AML-193 (cell line): ENCODE measurements at places on chromosomes 6 and 20.

DNA sequence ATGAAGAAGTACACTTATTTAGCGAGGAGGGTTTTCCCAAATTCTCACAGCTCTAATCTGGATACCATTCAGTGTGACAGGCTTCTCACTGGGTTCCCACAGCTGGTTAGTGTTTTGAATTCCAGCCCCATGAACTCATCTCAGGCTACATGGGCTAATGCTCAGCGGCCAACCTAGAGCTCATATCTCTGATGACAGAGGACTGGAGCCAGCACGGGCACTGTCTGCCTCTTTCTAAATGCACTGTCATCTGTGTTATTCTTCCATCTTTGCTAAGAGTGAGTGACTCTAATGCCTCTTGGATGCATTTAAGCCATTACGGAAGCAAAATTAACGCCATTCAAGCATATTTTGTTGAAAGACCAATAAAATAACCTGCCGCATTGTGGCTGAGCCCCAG, 308.9 kb upstream of the JAG1 start:
- no peak for DNase-seq

DNA sequence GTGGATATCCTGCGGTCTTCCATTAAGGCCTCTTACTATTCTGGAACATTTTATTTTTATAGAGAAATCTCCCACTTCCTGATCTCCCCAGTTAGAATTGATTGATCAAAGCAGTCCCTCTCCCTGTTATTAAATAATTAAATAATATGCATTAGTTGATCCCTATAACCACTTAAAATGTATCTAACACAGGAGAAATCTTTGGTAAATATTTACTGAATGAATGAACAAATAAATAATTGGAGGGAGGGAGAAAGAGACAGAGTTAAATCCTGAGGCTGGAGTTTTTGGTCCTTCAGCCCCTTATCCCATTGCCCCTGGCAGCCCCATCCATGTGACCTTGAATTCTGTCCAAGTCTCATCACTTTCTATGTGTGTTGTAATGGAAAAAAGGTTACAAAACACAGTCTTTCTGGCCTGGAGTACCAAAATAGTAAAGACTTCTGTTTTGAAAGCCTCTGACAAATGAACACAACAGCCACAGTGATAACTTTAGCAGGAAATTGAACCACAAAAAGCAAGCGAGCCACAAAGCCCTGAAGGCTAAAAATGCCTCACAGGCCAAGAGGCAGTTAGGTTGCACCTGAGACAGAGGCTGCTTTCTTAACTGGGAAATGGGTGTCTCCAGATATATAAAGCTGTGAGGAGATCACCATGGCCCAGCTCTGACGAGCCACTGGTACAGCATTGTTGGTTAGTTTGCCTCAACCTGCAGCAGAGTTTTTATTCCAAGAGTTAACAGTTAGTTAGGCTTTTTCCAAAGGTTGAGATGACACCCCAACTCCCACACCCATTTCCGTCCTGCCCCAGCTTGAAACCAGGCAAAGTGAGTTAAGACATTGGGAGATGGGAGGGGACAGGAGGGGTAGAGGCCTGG, 11.3 kb downstream of the NT5E start:
- DNase-seq: peak; percentile 97

- peak; percentile 51 for DNase-seq
These were observed 126.3 kb downstream of the CARMIL1 start for GRCh38 chr6:25405442-25405841.

GRCh38 chr20:33450867-33451266, 7.3 kb upstream of the SNTA1 start:
- no peak for DNase-seq

- no peak for DNase-seq
These were observed 78.8 kb downstream of the VEGFA start for GRCh38 chr6:43848671-43849391.

GRCh38 chr6:63672582-63673129, 37.1 kb downstream of the PHF3 start:
- no peak for DNase-seq

DNA sequence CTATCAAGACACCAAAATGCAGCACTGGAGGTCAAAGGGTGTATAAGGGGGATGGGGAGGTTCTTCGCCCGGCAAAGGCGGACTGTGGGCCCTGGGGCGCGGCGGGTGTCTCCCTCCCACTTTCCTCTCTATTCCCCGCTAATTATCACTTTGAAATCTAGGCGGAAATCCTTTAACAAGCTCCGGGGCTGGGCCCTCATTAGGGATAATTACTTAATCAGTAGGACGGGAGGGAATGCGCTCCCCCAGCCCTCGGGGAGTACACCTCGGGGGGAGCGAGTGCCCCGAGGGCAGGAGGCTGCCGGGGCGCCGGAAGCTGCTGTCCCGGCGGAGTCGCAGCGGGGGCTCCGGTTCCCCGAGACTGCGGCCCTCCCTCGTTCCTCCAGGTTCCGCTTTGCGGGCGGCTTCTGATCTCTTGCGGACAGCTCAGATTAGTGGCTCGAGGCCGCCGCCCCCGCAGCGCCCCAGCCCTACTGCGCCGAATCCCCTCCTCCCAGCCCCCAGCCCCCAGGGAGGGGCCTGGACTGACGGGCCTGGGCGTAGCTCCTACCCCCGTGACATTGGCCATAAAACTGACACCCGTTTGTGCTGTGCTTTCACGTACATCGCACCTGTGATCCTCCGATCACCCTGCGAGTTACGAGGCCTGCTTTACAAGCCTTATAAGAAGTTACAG, 14.7 kb downstream of the MUCL3 start:
- peak; percentile 14 for DNase-seq

DNA sequence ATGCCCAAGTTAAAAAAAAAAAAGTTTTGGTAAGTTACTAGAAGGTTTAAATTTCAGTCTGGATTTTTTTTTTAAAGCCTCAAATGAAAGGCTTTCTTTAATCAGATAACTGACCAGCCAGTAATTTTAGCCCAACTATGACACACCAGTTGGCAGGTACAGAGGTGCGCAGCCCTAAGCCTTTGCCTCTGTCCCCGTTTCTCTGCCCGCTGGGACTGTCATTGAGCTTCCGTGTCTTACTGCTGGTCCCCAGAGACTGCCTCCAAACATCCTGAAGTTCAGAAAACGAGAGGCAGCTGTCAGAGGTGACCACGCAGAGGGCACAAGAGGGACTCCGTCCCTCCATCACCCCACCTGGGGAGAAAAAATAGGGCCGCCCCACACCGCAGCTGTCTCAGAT, 118.2 kb downstream of the RPS12 start:
- no peak for DNase-seq

DNA sequence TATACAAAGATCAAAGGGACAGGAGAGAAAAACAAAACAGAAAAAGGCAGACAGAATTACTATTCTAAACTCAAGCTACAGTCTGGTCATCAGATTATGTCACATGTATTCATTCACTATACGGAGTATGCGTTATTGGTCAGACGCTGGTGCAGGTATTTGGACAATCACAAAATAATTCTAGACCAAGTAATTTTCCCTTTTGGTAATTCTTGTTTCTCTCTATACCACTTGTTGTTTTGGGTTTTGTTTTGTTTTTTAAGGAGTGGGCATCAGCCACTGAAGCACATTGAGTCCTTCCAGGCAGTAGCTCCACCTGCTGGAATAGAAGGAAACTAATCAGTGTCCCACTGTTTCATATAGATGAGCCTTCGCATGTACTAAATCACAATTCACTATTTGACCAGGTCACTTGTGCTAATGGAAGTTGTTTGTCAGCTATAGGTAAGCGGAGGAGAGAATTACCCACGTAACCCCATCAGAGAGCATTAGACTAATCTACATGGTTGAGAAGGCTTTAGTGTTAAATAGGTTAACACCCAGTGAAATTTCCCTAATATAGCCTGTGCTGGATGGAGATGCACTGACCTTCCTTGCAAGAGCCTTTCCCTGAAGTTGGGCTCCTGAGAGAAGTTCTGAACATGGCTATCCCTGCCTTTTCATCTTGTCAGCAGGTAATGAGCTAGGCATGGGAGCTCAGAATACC, 77.9 kb downstream of the TNFAIP3 start:
- DNase-seq: peak; percentile 75

GRCh38 chr6:88914895-88915598, 48.4 kb downstream of the RNGTT start:
- no peak for DNase-seq

GRCh38 chr6:40973304-40973703, 65.7 kb downstream of the UNC5CL start:
- no peak for DNase-seq

DNA sequence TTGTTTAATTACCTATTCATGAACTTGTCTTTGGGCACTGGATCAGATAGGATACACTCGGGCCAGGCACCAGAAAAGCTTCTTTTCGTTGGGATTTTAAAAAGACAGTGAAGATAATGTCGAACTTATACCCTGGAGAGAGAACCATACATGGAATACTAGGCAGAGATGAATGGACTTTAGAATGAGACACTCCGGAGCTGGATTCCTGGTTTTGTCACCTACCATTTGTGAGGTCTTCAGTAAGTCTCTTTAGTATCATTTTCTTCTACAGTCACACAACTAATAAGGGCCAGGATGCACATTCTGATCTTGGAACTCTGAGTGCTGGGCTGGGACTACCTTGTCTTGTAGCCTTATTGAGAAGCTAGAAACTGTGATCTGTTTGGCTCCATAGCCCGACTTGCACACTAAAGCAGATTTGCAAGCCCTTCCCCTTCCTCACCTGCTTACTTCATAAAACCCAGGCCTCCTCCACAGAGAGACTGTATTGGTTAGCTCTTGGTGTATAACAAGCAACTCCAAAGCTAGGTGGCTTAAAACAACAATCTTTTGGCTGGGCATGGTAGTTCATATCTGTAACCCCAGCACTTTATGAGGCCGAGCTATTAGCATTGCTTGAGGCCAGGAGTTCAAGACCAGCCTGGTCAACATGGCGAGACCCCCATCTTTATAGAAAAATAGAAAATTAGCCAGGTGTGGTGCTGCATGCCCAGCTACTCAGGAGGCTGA, 7.4 kb upstream of the IFT52 start:
- no peak for DNase-seq

DNA sequence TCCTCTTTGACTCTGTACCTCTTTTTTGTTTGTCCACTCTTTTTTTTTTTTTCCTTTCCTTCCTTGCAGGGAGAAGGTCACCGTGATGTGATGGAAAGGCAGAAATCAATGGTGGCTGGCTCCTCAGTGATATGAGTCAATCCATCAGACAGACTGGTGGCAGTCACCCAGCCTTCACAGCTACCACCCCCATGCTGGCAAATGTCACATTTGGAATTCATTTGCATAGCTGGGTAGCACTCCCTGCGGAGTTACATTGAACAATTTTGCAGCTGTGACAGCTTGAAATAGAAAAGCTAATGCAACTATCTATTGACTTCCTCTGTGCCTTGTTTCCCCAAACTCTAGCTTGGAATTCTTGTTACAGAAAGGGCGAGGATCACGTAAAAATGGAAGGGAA, 668.4 kb downstream of the C6orf118 start:
- DNase-seq: no peak

- no peak for DNase-seq
These were observed 96.8 kb downstream of the COL12A1 start for GRCh38 chr6:75109022-75109421.

DNA sequence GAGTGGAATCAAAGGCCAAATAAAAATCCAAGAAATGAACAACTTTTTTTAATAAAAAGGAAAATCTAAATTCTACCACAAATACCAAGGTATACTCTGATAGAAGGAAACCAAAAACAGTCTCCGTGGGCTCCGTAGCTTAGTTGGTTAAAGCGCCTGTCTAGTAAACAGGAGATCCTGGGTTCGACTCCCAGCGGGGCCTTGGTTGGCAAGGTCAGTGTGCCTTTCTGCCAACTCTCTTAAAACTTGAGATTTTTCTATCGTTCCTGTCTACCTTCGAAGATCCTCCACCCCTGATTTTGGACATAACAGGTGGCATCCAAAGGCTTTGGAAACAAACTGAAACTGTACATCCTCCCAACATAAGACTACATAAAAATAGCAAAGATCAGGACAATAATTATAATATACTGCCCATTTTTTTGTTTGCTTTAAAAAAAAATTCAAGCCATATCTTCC, 197.9 kb downstream of the TRIM27 start:
- no peak for DNase-seq
